CD4-positive, alpha-beta T cell treated with Interferon gamma for 1 hour (primary cell): ENCODE measurements at places on chromosomes 4 and X.

DNA sequence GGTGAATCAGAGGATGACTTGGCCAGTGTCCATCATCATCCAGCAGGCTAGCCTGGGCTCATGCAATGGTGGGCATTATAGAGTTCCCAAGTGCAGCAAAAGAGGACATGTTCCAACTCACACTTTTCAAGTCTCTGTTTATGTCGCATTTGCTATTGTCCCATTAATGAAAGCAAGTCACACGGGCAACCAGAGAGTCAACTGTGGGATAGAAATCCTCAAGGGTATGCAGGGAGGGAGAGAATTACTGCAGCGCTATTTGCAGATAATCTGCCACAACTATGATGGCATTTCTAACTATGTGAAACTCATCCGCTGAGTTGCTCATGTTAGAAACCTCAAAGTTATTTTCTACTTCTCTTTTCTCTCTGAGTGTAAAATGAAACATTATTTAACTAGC is 78.5 kb upstream of the TAB3 start:
- DNase-seq, result no peak

DNA sequence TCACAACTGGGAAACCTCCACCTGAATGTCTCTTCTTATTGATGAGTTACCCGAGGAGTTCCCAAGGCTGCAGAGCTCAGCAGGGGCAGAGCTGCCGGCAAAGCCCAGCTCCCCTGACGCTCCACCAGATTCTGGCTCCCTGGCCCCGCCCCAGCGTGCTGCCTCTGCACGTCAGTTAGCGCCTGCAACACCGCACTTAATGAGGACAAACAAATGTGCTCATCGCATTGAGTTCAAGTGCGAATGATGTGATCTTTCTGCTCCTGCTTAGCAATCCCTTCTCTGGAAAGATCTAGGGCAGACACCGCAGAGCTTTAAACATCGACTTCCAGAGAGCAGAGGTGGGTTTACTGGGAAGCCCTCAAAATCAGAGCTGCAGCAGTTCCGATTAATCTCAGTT is 55.5 kb upstream of the FBXW7 start:
- no peak for DNase-seq

GRCh38 chrX:151973060-151973661 is 1.3 kb downstream of the GABRE start:
- DNase-seq, result no peak

DNA sequence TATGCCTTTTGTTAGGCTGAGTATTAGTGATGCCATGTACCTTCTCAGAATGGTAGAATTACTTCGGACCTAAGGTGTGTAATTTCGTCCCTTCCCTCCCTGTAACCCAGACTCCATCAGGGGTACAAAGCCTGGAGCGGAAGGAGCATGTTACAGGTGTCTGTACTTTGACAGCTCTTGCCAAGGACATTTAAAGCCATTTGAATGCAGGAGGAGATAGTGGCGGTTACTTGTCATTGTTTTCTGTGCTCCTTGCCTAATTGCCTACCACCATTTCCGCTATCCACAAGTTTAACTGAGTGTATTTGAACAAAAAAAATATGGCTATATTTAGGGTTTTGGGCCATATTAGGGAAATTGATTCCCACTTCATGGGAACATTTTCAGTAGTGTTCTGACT is 1.8 kb downstream of the FNIP2 start:
- no peak for DNase-seq

- DNase-seq, result no peak
Measured at GRCh38 chr4:159483110-159483781, 380.4 kb downstream of the RAPGEF2 start.
